ENCODE measurements at places on chromosomes 6 and 20.

GRCh38 chr6:126628125-126628524 lies 288.2 kb downstream of the CENPW start:
- no peak for DNase-seq

DNA sequence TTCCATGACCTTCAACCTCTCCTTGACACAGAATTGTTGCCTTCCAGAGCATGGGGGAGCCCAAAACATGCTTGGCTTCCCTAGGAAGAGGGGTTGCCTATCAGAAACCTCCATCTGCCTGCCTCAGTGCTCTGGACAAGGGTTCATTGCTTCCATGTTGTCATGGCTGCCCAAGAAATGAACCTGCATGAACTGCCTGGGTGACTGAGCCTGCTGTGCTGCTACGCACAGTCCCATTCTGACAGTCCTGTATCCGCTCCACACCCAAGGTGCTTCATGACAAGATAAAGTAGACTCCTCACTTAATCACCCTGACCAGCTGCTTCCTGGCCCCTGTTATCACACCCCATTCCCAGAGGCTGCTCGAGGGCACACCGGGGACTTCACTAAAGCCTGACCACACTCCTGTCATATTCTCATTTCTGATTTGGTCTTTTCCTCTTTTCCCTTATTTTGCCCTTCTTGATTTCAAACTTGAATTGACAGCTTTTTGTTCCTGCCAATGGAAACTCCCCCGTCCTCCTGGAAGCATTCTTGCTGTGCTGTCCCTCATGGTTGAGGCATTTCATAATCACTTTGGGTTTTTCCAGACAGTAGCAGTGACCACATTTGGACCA lies 31.9 kb downstream of the GMPR start:
- DNase-seq: no peak

DNA sequence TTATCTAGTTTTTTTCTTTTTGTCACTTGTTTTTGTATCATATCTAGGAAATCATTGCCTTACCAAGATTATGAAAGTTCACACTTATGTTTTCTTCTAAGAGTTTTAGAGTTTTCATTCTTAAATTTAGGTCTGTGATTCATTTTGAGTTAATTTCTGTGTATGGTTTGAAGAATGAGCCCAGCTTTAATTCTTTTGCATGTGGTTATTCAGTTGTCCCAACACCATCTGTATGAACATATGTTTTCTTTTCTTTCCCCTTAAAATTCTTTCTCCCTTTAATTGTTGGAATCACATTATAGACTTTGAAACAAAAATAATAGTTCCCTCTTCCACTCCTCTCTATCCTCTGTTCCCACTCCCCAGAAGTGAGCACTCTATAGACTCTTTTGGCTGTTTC lies 85.4 kb downstream of the SLX4IP start:
- DNase-seq: no peak

DNA sequence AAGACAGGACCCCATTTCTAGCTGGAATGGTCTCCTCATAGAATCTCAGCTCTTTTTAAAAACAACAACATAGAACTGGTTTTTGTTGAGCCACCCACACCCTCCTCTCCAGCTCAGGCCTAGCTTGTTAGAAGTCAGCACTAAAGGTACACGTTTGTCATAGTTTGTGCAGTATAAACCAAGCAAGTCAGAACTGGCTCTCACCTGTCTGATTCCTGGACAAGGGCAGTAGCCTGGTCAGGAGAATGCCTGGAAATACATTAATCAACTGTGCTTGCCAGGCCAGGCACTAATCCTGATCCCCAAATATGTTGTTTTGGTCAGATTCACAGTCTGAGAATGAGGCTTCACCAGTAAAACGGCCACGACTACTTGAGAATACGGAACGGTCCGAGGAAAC lies 296.7 kb downstream of the ZFAND3 start:
- DNase-seq: no peak

GRCh38 chr6:109299776-109300564 lies 82.3 kb downstream of the CD164 start:
- DNase-seq: no peak
